Activated naive CD4-positive, alpha-beta T cell (primary cell): ENCODE measurements at places on chromosomes 2 and 18.

DNA sequence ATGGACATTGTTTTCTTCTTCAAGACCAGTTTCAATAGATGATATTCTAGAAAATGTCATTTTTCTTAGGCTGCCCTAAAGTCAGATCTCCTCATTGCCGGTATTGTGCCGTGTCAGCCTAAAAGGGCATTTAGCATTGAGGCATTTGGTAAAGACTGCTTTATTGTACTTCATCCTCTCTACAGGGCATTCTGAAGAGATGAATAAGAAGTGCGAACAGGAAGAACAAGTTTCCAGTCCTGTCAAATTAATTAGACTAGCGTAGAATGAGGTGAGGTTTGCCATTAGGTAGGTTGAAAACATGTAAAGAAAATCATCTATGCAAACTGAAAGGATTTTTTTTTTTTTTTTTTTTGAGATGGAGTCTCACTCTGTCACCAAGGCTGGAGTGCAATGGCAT is 60.6 kb downstream of the ETAA1 start:
- no peak for DNase-seq

DNA sequence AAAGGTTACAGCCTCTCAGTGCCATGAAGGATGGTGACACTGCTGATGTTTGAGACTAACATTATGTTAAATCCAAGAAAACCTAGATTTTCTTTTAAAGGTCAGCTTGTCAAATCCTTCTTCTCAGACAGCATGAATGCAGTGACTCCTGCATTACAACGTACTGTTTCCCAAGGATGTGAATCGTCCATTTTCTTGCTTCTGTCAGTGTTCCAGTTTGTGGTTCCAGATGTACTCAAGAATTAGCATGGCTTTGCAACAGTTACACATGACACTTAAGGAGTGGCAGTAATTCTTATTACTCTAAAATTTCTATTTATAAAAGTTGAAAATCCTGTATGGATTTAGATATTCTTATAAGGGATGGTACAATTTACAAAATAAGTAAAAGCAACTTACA is 1.5 kb upstream of the TTC39C start:
- no peak for DNase-seq

GRCh38 chr18:62984656-62985315 is 269.4 kb downstream of the PHLPP1 start:
- DNase-seq = no peak

DNA sequence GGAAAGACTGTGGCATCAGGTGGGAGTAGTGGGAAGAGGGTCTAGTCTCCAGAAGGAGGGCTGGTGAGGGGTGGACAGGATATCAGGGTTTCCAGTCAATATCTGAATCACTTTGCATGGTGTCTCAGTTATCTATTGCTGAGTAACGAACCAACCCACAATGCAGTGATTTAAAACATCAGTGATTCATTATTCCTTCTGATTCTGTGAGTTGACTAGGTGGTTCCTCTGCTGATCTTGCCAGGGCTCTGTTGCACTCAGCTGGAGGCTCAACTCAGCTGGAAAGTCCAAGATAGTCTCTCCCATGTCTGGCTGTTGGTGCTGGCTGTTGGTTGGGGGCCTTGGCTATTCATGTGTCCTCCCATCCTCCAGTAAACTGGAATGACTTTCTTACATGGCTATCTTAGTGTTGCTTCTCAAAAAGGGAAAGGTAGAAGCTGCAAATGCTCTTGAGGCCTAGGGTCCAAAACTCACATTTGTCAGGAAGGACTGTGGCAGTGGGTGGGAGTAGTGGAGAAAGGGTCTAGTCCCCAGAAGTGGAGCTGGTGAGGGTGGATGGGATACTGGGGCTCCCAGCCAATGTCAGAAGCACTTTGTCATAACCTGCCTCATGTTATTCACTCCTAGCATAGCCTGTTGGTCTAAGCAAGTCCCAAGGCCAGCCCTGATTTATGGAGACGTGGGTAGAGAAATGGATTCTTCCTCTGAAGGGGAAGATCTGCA is 13.9 kb downstream of the IL1F10 start:
- DNase-seq = no peak

DNA sequence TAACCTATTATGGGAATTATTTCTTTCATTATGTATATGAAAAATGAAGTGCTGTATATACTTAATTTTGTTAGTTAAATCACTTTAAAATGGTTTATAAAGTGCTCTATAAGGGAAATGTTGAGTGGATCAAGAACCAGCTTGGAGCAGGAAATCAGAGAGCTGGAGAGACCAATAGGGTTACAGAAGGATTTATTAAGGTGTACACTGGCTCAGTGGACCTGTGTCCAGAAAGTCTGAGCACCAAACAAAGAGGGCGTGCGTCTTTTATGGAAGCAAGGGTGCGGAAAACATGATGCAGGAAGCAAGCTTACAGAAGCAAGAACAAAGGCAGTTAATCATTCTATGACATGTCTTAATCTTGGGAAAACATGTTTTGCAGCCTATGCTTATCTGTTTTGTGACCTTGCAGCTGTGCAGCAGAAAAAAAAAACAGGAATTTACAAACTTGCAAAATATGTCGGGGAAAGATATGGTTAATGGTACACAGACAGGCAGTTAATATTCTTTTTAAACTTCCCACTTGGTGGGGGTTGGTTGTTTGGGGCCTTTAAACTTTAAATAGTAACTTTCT is 65.2 kb upstream of the SLC35G4 start:
- no peak for DNase-seq

GRCh38 chr2:268323-268722 is 3.6 kb downstream of the ACP1 start:
- no peak for DNase-seq

GRCh38 chr2:137333386-137334165 is 568.2 kb downstream of the THSD7B start:
- no peak for DNase-seq

DNA sequence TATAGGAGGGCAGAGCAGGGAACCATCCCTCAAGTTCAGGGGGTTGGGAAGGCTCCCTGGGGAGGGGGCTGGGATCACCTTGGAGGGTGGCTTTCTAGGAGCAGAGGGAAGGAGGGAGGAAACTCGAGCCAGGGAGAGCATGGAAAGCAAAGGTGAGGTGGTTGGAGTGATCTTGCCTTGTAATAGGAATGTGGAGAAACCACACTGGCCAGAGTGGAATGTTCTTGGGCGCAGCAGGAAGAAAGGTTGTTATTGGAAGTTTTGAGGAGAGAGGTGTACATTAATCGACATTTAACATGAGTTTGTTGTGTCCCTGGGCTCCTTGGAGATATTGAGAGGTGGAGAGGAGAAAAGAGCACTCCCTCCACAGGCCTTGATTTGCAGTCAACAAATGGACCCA is 272.2 kb downstream of the PRKCE start:
- DNase-seq = no peak

DNA sequence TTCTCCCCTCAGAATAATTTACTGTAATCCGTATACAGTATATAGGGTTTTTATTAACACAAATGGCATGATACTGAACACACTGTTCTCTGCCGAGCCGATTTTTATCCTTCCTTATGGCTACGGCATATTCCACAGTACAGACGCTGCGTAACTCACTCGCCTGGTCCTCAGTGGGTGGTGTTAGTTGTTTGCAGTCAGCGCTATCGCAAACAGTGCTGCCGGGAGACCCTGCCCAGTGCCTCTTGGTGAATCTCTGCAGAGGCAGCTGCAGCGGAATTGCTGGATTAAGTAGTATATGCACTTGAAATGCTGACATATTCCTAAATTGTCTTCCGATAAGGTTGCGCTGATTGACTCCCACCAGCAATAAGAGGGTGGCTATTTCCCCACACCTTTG is 73.9 kb downstream of the MARCO start:
- DNase-seq = no peak

DNA sequence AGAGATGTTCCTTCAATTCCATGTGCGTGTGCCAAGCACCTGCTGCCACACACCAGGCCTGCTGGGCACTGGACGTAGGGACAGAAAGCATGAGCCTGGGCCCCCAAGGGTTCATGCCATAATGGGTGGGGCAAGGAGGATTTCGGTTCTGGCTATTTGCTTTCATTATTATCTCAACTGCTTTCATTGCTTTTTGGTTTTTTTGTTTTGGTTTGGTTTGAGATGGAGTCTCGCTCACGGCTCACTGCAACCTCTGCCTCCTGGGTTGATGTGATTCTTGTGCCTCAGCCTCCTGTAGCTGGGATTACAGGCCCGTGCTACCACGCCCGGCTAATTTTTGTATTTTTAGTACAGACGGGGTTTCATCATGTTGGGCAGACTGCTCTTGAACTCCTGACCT is 57.2 kb downstream of the SF3B1 start:
- no peak for DNase-seq

- DNase-seq = no peak
Observed at GRCh38 chr2:195732574-195732973, 75.5 kb downstream of the SLC39A10 start.

DNA sequence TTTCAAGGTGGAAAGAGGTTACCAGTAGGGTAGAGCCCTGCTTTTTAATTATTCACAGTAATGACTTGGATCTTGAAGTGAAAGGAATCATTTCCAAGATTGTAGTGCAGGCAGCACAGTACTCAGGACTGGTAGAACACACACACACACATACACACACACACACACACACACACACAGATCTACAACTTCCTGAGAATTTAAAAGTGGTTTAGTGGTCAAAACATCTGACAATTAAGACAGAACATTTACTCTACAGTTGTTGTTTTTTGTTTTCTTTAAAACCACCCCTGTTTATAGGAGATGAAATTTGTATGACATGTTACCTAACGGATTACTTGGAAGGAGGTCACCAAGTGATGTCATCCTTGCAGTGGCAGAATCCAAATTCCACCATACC is 146.7 kb upstream of the VRK2 start:
- no peak for DNase-seq
